A549 treated with DMSO at 1 μM for 4 hours (cell line): ENCODE measurements at places on chromosomes 5 and 9. TPM values are rescaled to one million over a fixed set of nuclear protein-coding genes. Genes with fewer than 3 reads are reported as not detected.

CKMT2 gene
- not detected in 5 replicates for total RNA-seq

SLC34A1 gene
- total RNA-seq = 0.04 TPM in 1 of 5 replicates, not detected in the others

HAND1 gene
- 0.22 to 0.34 TPM (median 0.31 TPM) in 5 replicates for total RNA-seq

NUTM2G gene
- total RNA-seq = 0.03 TPM in 1 of 5 replicates, not detected in the others

MEGF10 gene
- not detected in 5 replicates for total RNA-seq

TAF11L8 gene
- not detected in 5 replicates for total RNA-seq

CEL gene
- total RNA-seq = 0.38 to 1.0 TPM (median 0.65 TPM) in 5 replicates

PCDHGA7 gene
- 0.84 to 1.3 TPM (median 1.1 TPM) in 5 replicates for total RNA-seq

TMOD1 gene
- total RNA-seq = 3.0 to 3.4 TPM (median 3.3 TPM) in 5 replicates

KLF4 gene
- 11.6 to 17.8 TPM (median 13.9 TPM) in 5 replicates for total RNA-seq
